Nucleus accumbens (tissue), 56 donors: ENCODE measurements at places on chromosomes 7 and 10.

GRCh38 chr10:3782146-3782450, 2.9 kb downstream of the KLF6 start:
- DNase-seq: no peak

- DNase-seq: no peak
Measured at GRCh38 chr7:28182071-28182471, 1.5 kb upstream of the JAZF1 start.

GRCh38 chr7:41491883-41492471, 210.9 kb downstream of the INHBA start:
- no peak for DNase-seq

- no peak for DNase-seq
Measured at GRCh38 chr10:80410122-80410521, 1.8 kb downstream of the PRXL2A start.
